Mesothelial cell of epicardium (in vitro differentiated cells): ENCODE measurements at places on chromosomes 5 and 9.

- peaks cover 57% of the 10 kb centered on the region for H3K4me1 ChIP-seq
- peak overlapping the region; percentile 89 for H3K27ac ChIP-seq
- H3K4me3 ChIP-seq, result peak overlapping the region; percentile 98
- no peak for DNase-seq
- H3K36me3 ChIP-seq, result peaks cover 52% of the 10 kb centered on the region
- H3K27me3 ChIP-seq, result no peaks in the 10 kb centered on the region
Observed at GRCh38 chr5:179620703-179621350, 2.6 kb downstream of the HNRNPH1 start.

- H3K36me3 ChIP-seq, result no peaks in the 10 kb centered on the region
- no peak overlapping the region for H3K27ac ChIP-seq
- no peaks in the 10 kb centered on the region for H3K27me3 ChIP-seq
- no peak for DNase-seq
Observed at GRCh38 chr5:157659868-157660660, 7.8 kb upstream of the SOX30 start.

DNA sequence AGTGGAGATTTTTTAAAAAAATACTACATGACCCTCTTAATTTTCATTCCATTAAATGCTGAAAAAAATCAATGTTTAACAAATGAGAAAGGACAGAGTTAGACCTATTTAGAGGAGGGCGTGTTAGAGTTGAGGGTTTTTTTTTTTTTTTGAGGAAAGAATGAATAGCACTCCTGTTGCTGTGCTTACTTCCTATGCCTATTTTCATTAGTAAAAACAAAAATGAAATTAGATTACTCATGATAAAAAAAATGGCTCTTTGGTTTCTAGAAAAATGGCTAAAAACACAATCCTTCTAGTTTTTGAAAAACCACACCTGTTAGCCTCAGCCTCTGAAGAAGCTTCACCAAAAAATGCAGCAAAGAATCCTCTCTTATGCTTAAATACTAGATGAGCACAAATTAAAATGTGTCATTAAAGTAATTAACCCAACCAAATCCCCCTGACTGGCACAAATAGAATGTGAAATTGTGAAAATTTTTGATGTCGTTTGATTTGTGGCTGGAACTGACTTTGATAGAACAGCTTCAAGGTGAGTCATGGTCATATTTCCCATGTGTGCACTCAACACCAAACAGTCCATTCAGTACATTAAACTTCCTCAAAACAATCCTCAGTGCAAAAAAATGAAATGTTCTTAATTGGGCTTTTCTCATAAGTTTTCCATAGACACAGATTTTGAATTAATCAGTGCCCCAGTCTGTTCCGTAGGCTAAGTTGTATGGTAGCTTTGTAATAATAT, 98.0 kb downstream of the MACIR start:
- H3K4me1 ChIP-seq, result peaks cover 45% of the 10 kb centered on the region
- no peaks in the 10 kb centered on the region for H3K36me3 ChIP-seq
- H3K4me3 ChIP-seq, result no peak overlapping the region
- no peaks in the 10 kb centered on the region for H3K27me3 ChIP-seq
- no peak overlapping the region for H3K27ac ChIP-seq

- H3K36me3 ChIP-seq, result no peaks in the 10 kb centered on the region
- H3K4me1 ChIP-seq, result no peaks in the 10 kb centered on the region
- H3K27me3 ChIP-seq, result peaks cover 66% of the 10 kb centered on the region
- no peak for DNase-seq
- H3K4me3 ChIP-seq, result no peak overlapping the region
Observed at GRCh38 chr5:135066781-135067180, 32.8 kb upstream of the PITX1 start.

GRCh38 chr9:134863306-134863902, 17.2 kb upstream of the FCN2 start:
- no peak for DNase-seq
- H3K27ac ChIP-seq, result no peak overlapping the region
- peaks cover 3% of the 10 kb centered on the region for H3K27me3 ChIP-seq
- peaks cover 2% of the 10 kb centered on the region for H3K36me3 ChIP-seq
- H3K4me1 ChIP-seq, result no peaks in the 10 kb centered on the region
- H3K4me3 ChIP-seq, result no peak overlapping the region

- H3K27me3 ChIP-seq, result peaks cover 79% of the 10 kb centered on the region
- H3K36me3 ChIP-seq, result no peaks in the 10 kb centered on the region
- no peak overlapping the region for H3K27ac ChIP-seq
- no peak overlapping the region for H3K4me3 ChIP-seq
Observed at GRCh38 chr5:73654171-73654811, 28.3 kb downstream of the ARHGEF28 start.

GRCh38 chr9:85319936-85320656, 421.7 kb downstream of the AGTPBP1 start:
- no peak for DNase-seq
- H3K27me3 ChIP-seq, result no peaks in the 10 kb centered on the region
- peaks cover 5% of the 10 kb centered on the region for H3K36me3 ChIP-seq
- no peaks in the 10 kb centered on the region for H3K4me1 ChIP-seq
- H3K27ac ChIP-seq, result no peak overlapping the region

- peaks cover 5% of the 10 kb centered on the region for H3K36me3 ChIP-seq
- peaks cover 16% of the 10 kb centered on the region for H3K4me1 ChIP-seq
- no peak overlapping the region for H3K4me3 ChIP-seq
- H3K27ac ChIP-seq, result no peak overlapping the region
- H3K27me3 ChIP-seq, result no peaks in the 10 kb centered on the region
Observed at GRCh38 chr5:115859378-115859777, 17.6 kb downstream of the AP3S1 start.

DNA sequence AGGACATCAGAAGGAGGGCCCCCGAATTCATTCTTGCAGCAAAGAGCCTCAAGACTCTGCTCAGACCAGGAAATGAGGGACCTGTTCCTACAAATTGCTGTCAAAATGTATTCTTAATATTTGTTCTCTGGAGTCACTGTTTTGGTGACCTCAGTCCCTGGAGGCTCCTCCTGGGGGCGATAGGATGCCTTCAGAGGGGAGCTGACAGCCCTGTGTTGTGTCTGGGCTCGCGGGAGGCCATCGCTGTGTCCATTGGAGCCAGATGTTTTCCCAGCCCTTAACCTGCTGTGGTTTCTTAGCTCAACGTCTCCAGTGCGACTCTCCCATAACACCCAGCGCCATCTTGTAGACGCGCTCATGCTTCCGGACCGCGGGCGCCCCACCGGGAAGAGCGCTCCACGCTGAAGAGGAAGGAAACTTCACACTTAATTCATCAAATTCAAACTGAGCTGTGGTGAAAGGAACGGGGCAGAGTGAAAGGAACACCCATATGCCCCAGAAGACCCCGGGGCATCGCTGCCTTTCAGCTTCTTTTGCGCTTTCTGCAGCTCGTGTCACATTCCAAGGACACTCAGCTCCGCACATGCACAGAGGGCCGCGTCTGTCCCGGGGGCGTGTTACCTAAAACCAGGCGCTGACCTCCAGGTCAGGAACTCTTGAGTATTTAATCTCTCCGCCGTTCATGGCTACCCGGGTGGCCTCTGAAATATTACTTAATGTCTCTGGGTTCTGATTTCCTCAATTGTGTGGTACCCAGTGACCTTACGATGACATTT, 112.3 kb upstream of the GDNF start:
- no peaks in the 10 kb centered on the region for H3K36me3 ChIP-seq
- no peak overlapping the region for H3K27ac ChIP-seq
- H3K4me3 ChIP-seq, result no peak overlapping the region
- no peaks in the 10 kb centered on the region for H3K4me1 ChIP-seq
- no peak for DNase-seq

- H3K27ac ChIP-seq, result no peak overlapping the region
- peaks cover 2% of the 10 kb centered on the region for H3K36me3 ChIP-seq
- no peak overlapping the region for H3K4me3 ChIP-seq
- no peaks in the 10 kb centered on the region for H3K4me1 ChIP-seq
- H3K27me3 ChIP-seq, result no peaks in the 10 kb centered on the region
- no peak for DNase-seq
Observed at GRCh38 chr9:4620881-4621555, 41.1 kb upstream of the PLPP6 start.

- H3K4me1 ChIP-seq, result no peaks in the 10 kb centered on the region
- no peak overlapping the region for H3K4me3 ChIP-seq
- peaks cover 1% of the 10 kb centered on the region for H3K27me3 ChIP-seq
- DNase-seq, result no peak
- no peaks in the 10 kb centered on the region for H3K36me3 ChIP-seq
Observed at GRCh38 chr5:35516271-35516670, 101.4 kb upstream of the SPEF2 start.

GRCh38 chr5:117266280-117266679, 691.7 kb upstream of the SEMA6A start:
- peaks cover 12% of the 10 kb centered on the region for H3K36me3 ChIP-seq
- no peak overlapping the region for H3K27ac ChIP-seq
- H3K4me3 ChIP-seq, result no peak overlapping the region
- H3K27me3 ChIP-seq, result no peaks in the 10 kb centered on the region

DNA sequence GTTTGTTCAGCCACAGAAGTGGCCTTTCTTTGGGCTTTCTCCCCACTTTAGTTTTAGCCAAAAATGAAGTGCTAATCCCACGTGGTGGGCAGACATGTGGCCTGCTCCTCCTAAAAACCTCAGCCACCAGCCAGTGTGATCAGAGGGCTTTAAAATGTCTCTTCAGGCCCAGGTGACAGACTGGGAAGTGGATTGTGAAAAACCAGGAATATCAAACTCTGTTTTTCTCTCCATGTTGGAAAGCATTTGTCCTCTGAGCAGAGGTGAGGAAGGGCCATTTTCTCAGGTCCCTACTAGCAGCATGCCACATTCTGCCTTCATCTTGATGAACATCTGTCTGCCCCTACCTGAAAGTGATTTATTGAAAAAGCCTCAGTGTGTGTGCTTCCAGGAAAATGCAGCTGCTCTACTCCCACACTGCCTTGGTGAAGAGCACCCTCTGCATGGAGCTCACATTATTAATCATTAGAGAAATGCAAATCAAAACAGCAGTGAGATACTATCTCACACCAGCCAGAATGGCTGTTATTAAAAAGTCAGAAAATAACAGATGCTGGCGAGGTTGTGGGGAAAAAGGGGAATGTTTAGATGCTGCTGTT, 181.2 kb upstream of the DMAC1 start:
- DNase-seq, result no peak
- H3K36me3 ChIP-seq, result no peaks in the 10 kb centered on the region
- no peak overlapping the region for H3K27ac ChIP-seq
- no peaks in the 10 kb centered on the region for H3K27me3 ChIP-seq
- no peak overlapping the region for H3K4me3 ChIP-seq

DNA sequence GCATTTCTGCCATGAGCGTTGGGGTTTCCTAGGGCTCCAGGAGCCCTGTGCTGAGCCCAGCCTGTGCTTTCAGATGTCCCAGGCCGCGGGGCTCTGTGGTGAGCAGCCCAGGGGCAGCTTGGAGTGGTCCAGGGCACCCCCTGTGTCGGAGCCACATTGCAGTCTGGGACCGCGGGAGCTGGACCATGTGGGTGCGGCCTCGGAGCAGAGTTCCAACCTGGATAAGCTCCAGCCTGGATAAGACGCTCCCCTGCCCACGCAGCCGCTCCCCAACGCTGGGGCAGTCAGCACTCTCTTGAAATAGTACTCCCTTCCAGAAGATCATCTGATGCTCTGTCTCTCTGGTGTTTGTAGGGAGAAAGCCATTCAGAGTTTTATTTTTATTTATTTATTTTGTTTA, 111.1 kb downstream of the WNK2 start:
- peaks cover 19% of the 10 kb centered on the region for H3K27me3 ChIP-seq
- no peaks in the 10 kb centered on the region for H3K36me3 ChIP-seq
- H3K27ac ChIP-seq, result no peak overlapping the region
- no peaks in the 10 kb centered on the region for H3K4me1 ChIP-seq
- H3K4me3 ChIP-seq, result no peak overlapping the region

DNA sequence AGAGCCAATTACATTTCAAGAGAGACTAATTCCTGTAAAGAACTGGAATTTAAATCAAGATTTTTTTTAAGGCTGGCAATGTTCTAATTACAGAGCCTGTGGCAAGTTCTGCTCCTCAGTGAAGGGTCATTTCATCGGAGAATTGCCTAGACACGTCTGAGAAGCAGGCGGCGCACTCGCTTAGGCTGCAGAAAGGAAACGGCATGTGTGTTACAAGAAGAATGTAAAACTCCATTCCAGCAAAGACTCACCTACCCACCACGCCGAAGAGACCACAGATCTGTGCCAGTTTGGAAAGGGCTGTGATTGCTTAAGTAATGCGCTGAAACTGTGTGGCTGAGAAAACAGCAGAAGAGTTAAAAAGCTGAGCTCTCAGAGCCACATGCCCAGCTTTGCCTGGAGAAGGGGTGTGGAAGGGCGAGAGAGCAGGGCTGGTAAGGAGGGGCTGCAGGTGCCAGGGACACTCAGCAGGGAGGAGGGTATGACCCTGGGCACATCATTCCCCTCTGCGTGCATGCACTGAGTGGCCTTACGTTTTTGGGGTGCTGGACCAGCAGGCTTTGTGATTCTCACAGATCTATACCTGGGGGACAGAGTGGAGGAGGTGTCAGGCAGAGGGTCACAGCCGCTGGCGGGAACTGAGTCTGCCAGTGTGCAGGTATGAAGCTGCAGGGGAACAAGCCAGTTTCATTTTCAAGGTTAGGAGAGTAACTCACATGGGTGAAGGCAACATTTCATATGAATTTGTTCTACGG, 17.8 kb upstream of the SLC25A51 start:
- H3K4me3 ChIP-seq, result peak overlapping the region; percentile 1
- H3K27me3 ChIP-seq, result no peaks in the 10 kb centered on the region
- DNase-seq, result no peak
- H3K27ac ChIP-seq, result peak overlapping the region; percentile 85
- H3K36me3 ChIP-seq, result peaks cover 2% of the 10 kb centered on the region
- peaks cover 40% of the 10 kb centered on the region for H3K4me1 ChIP-seq
